CD4-positive, alpha-beta T cell treated with Interleukin-15 for 4 hours (primary cell): ENCODE measurements at places on chromosomes 7 and 10.

DNA sequence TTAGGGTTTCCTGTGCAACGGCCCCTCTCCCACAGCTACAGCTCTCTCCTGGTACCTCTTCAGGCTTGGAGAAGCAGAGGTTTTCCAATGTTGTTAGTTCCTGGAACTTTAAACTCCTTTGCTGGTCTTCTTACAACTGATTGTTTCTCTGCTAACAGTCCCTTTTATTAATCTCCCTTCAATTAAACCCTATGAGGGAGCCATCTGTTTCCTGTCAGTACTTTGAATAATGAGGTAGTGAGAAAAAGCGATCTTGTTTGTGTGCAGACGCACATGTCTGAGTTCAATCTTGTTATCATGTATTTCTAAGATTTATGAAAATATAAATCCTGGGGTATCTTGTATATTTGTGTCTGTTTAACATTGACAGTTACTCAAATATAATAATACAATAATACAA lies 102.4 kb downstream of the MDFIC start:
- DNase-seq = no peak

DNA sequence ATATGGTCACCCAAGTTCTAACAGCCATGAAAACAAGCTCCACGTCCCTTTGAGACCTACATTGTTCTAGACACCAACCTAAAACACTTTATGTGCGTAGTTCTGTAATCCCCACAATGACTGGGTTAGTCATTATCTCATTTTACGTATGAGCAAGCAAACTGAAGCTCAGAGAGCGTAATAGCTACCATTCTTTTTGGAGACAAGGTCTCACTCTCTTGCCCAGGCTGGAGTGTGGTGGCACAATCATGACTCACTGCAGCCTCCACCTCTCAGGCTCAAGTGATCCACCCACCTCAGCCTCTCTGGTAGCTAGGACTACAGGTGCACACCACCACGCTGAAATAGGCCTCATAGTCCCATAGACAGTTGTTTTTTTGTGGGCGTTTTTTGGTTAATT lies 10.5 kb downstream of the DAGLB start:
- no peak for DNase-seq

- no peak for DNase-seq
These were observed 73.1 kb downstream of the HTR7 start for GRCh38 chr10:90784771-90785170.

GRCh38 chr7:106332201-106332600 lies 47.4 kb upstream of the NAMPT start:
- no peak for DNase-seq

- peak; percentile 77 for DNase-seq
These were observed 70.8 kb upstream of the UCN3 start for GRCh38 chr10:5293691-5294550.

- DNase-seq = no peak
These were observed 291.7 kb upstream of the HABP2 start for GRCh38 chr10:113261161-113261560.

DNA sequence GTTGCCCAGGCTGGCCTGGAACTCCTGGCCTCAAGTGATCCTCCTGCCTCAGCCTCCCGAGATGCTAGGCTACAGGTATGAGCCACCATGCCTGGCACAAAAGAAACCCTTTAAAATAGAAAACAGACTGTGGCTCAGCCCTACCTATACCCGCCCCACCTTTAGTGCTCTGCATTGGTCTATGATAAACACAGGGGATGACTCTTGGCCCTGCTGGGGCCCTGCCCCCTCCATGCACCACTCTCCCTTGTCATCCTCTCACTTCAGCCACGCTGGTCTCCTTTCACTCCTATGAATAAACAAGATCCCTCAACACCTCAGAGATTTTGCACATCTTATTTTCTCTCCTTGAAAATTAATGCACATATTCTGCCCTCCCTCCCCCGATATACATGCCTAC lies 251.4 kb upstream of the KLF14 start:
- peak; percentile 53 for DNase-seq

- DNase-seq = no peak
These were observed at the start of gene PTN for GRCh38 chr7:137343281-137343841. Gene PTN (minus strand): TSS chr7:137343733. CDS start chr7:137254973, 88,760 bp downstream.

DNA sequence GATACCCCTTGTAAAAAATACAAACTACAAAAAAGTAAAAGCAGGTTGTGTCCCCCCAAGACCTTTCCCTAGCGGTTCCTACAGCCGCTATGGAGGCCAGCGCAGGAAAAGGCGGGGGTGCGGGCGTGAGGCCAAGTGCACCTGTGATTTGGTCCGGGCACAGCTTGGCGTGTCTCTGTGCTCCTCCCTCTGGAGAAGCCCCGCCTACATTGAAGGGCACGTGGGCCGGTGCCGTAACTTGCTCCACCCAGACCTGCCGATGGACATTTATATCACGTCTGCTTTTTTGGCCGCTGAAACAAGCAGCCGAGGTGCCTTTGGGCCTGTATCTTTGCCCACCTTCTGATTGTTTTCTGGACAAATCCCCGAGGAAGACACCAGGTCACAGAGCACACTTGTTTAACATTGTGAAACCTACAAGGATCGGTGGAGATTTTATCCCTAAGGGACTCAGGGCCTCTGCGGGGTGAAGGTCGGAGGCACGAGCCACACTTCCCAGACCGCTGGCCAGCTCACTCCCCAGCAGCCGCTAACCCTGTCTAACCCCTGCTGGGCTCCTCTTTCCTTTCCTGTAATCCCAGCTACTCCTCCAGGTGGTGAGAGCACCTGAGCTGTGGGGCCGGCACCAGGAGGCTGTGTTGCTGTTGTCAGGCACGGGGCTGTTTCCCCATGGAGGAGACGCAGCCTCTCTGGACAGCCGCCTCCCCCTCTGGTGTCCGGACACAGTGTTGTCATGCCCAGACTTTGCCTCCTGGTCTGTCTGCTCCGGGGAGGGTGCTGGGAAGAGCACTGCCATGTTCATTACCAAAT lies 18.8 kb upstream of the INPP5A start:
- DNase-seq = no peak

DNA sequence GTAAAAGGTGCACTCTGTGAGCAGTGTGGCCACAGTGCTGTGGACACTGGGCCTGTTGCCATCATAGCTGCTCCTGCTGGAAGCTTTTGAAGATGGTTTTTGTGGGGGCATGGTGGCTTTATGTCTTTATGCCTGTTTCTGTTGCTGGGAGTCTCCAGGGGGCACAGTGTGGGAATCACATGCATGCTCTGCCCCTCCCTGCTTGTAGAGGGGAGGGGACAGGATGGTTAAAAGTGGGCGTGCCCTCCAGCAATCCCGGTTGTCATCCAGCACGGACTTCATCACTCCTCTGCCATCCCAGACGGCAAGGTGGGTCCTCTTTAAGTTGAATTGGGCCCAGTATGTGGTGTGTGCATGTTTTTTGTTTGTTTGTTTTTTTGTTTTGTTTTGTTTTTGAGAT lies 20.2 kb downstream of the OGDH start:
- DNase-seq = no peak

DNA sequence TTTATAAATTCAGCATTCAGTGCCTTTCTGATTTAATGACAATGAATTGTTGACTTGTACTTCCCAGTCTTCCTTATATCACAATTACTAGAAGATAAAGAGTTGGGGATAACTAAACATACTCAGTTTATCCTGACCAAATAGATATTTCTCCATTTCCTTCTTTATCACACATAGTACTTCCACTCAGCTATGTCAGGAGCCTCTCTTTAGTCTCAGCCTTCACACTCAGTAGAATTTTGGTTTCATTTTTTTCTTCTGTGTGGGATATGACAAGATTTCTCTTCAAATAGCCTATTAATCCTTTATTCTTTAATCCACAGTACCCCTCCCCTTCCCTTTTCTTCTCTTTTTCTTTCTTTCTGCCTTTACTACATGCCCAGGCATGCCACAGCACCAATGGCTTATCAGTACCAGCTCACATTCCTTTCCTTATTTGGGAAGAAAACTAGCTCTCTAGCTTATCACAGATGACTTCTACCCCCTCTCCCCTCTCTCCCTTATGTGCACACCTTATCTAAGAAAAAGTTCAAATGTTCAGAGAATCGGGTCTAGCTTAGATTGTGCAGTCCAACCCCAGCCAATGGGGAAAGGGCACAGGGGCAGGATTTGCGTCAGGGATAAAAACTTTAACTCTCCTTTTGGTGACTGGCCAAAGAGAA lies 109.0 kb downstream of the PHF14 start:
- no peak for DNase-seq

DNA sequence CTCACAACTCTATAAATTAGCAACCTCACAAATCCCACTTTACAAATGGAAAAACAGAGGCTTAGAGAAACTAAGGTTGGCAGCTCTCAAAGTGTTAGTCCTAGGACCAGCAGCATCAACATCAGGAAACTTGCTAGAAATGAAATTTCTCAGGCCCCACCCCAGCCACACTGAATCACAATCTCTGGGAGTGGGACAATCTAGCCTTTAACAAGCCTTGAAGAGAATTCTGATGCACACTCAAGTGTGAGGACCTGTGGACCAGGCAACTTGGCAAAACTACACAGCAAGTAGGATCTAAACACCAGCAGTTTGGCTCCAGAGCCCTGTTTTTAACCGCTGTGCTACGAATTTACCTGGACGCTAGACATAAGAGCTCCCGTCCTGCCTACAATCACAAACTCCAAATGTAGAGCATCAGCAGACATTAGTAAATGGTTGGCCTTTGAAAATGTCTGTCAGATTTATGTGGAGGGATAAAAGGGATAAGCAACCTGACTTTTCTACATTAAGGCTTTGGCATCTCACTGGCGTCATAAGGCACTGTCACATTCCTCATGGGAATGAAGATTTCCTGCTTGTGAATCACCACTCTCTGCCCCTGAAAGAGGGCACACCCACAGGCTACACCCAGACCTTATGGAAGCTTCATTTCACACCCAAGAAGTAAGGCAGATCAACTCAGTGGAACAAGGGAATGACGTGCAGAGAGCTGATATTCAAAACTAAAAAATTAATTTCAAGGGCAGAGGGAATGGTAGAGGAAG lies 34.5 kb downstream of the PPP1R3C start:
- no peak for DNase-seq
